Thyroid gland (tissue), 4 donors: ENCODE measurements at places on chromosomes 5 and 9.

DNA sequence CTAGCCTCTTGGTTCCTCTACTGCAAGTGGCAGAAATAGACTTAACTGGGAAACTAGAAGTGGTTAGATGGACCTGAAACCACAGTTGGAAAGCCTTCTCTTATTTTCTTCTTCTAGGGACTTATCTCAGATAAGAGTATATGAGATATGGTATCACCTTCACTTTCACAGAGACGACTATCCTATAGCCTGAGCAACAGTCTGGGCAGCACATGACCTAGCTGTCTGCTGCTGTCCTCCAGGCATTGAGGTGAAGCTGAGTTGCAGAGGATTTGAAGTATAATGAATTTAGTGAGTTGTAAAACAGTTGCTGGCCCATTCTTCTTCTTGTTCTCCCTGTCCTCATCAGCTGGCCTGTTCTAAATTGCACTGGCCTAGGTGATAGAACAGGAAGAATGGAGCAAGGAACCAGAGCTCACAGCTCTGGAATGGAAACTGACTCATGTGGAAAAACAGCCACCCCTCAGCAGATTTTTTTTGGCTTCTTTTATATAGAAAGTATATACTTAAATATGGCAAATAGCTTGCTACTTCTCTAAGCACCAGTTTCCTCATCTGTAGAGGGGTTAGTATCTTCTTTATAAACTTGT lies 27.8 kb downstream of the RECK start:
- DNase-seq: no peak

DNA sequence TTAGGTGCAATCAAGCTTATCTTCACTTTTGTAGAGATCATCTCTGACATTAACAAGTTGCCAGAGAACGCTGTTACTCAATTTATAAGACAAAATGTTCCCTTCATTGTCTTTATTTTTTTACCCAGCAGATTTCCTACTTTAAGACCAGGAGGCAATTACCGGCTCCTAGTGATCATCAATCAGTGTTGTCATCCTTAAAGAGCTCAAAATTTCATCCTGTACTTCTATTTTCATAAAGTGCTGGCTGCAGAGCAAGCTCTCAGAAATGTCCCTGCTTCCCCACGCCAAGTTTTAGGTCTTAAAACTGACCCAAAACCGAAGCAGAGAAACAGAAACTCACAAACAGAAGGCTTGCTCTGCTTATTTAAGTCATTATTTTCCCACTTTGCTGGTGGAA lies 82.9 kb downstream of the PJA2 start:
- DNase-seq: no peak

DNA sequence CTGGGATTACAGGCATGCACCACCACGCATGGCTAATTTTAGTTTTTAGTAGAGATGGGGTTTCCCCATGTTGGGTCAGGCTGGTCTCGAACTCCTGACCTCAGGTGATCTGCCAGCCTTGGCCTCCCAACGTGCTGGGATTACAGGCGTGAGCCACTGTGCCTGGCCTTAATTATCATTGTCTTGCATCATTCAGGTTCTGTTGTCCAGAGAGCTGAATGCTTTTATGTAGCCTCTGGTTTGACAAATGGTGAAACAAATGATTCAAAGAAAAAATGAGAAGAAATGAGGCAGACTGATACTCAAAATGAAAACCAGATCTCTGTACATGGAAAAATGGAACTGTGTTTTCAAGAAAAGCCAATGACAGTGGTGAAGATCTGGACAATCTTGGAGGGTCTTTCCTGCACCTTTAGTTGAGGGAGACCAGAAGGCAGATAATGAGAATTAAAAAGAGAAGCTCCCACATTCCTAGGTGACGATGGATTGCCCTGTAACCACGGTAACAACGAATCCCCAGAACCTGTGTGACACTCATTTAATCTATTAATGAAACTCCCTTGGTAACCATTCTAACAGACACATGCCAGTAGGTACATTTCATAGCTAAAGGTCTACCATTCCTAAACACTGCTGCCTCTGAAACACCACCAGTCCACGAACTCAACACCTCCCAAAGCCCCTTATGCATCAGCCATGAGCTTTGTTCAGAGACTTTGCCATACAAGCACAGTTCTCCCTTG lies 1.6 kb downstream of the TEX48 start:
- DNase-seq: no peak

DNA sequence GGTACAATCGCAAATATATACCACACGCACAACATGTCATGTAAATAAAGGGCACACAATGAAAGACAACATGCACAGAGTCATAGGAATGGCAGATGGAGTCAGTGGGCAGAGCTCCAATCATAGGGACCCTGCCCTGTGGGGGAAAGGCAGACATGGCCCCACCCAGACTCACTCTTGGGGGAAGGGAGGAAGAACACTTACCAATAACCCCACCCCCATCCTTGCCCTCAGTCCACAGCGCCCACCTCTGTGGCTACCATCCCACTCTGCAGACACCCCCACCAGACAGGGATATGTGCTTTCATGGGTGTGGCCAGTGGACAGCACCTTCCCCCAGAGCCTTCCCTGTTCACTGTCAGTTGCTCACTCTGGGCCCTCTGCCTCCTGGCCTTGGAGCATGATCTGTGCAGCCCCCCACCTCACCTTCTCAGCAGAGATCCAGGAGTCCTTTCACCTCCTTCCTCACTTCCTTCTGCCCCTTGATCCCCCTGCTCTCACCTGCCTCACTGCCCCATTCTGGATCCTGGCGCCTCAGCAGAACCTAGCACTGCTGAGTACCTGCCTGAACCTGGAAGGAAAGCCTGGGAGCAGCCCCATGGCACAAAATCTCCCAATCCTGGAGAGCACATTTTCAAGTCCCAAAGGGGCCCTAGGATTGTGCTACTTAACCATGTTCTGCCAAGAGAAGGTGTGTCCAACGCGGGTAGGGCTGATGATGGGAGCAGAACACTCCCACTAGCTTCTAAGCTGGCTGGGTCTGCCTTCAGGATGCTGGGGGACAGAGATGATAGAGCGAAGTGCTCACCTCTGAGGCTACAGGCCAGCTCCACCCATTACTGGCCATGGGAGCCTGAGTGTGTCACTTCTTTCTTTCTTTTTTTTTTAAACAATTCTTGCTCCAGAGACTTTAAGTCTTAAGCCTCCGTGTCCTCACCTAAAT lies 1.5 kb upstream of the PHF19 start:
- DNase-seq: no peak

- DNase-seq: no peak
Measured at GRCh38 chr5:33303579-33304095, 137.1 kb upstream of the TARS1 start.

DNA sequence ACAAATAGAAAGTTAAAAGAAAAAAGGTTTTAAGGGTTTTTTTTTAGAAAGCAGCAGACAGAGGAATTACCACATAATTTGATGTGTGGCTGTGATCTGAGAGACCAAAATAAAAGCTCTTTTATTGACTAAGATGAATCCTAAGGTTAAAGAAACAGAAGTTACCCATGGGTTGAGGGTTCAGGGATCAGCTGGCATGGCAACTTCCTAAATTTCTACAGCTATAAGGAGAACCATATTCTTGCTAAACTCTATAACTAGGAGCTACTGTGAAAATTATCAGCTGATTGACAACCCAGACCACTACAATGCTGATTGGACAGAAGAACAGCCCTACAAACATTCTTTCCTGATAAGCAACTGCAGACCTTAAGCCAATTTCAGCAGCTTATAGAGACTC lies 40.2 kb downstream of the TMEM215 start:
- DNase-seq: no peak

GRCh38 chr5:115553082-115553481 lies 8.5 kb upstream of the FEM1C start:
- no peak for DNase-seq

DNA sequence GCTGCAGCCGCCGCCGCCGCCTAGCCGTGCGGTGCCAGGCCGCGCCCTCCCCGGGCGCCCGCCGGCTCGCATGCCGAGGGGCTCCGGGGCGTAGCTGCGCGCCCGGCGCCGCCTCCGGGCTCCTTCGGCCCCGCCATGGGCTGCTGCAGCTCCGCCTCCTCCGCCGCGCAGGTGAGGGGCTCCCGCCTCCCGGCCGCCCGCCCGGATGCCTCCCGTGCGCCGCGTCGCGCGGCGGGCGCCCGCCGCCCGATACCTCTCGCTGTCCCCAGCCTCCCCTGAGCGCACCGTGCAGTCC lies 230 bp downstream of the SLC44A1 start:
- DNase-seq: no peak

DNA sequence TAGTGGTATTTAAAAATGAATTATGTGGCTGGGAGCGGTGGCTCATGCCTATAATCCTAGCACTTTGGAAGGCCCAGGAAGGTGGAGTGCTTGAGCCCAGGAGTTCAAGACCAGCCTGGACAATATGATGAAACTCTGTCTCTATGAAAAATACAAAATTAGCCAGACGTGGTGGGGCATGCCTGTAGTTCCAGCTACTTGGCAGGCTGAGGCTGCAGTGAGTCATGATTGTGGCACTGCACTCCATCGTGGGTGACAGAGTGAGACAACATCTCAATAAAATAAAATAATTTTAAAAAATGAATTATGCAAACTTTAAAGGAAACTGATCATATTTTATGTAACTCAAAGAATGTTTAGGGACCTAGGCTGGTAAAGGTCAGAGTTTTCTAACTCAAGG lies 310.8 kb upstream of the DMRT1 start:
- no peak for DNase-seq

GRCh38 chr5:162565-163337 lies 28.5 kb upstream of the LRRC14B start:
- no peak for DNase-seq

DNA sequence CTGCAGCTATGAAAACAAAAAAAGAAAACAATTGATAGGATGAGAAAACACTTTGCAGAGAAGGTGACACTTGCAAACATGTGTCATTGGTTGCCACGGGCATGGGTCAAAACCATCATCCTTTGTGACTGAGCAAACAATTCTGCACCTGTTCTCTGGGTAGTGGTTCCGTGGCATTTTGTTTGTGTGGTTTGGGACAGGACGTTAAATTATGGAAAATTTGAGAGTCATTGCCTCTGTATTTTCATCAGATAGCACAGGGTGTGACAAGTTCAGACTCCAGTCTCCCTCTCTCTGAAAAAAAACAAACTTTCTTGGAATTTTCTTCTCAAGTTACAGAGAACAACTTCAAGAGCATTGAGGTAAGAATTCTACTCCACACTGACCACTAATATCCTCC lies 113.4 kb upstream of the HMHB1 start:
- no peak for DNase-seq

DNA sequence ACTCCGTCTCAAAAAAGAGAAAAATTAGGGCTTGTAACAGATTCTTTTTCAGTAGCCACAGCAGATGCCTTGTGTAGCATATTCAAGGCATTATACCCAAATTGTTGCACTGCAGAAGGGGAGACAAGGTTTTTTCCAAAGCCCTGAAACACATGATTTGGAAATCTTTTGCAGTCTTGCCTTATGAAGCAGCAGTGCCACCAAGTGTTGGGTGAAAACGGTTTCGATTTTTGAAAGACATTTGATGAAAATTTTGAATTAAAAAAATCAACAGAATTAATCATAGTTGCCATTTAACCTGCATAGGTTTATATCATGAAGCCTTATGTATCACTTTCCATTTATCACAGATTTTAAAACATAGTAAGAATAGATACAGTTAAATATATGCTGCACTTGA lies 479.5 kb downstream of the TAF11L14 start:
- DNase-seq: peak; percentile 40

GRCh38 chr9:35861161-35861897 lies 8.9 kb downstream of the OR13J1 start:
- DNase-seq: no peak

GRCh38 chr9:32723789-32724325 lies 59.5 kb upstream of the TMEM215 start:
- DNase-seq: no peak

DNA sequence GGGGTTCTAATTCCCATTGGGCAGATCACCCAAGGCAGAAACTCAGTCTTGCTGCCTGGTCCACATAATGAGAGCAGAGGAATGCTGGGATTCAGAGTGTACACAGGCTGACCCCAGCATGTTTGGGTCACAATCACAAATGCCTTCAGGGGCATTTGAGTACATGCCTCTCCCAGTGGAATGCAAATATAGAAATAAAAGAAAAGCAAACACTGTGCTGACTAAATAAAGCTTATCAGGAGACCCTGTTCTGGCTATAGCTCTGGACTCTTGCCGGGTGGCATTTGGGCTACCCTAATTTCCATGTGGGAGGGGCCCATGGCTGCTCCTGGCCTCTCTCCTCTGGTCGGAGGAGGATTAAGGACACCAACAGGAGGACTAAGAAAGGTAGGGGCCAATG lies 121.4 kb downstream of the DOCK8 start:
- DNase-seq: no peak

GRCh38 chr5:61401726-61402125 lies 69.7 kb downstream of the ZSWIM6 start:
- DNase-seq: no peak
